Activated CD8-positive, alpha-beta memory T cell treated with anti-CD3 and anti-CD28 coated beads, Interleukin-2, amount 50 U/mL, for 4 hours (primary cell): ENCODE measurements at places on chromosomes 13 and 19.

GRCh38 chr19:40228346-40228745 is 1.9 kb upstream of the CCNP start:
- no peak for DNase-seq

GRCh38 chr13:19952850-19953249 is 5.7 kb upstream of the ZMYM2 start:
- DNase-seq = no peak

- no peak for DNase-seq
These were observed 14.7 kb downstream of the LRCH1 start for GRCh38 chr13:46567671-46568070.

DNA sequence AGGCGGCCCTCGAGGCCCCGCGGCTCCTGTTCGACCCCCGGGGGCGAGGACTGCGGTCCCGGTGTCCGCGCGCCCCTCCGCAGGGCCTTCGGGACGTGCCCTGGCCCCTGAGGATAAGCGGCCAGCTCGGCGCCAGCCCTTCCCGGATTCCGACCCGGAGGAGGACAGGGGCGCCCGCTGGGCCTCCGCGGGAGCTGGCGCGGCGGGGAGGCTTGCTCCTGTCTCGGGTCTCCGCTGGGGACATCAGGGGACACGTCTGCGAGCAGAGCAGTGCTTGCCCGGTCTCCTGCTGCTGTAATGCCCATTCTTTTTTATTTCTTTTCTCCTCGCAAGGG is 829 bp downstream of the B3GLCT start:
- peak; percentile 44 for DNase-seq

DNA sequence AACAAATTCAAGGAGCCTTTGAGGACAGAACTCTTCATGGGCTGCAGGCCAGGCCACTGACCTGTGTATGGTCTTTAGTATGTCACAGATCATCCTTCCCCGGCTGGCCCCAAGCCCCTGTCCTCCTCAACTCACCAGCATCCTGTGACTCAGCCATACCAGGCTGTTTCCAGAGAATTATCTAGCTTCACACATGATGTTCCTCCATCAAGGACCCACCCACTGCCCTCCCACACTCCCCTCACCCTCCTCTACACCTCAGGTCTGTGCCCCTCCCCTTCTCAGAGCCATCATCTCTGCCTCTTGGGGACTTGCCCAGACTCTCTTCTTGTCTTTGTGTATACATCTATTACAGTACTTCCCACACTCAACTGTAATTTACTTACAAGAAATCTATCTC is 14.7 kb downstream of the DCT start:
- DNase-seq = no peak

GRCh38 chr13:79660361-79660760 is 179.4 kb downstream of the NDFIP2 start:
- DNase-seq = no peak

GRCh38 chr13:83709426-83710132 is 172.7 kb downstream of the SLITRK1 start:
- DNase-seq = no peak

- no peak for DNase-seq
These were observed 21.0 kb downstream of the SERPINE3 start for GRCh38 chr13:51360489-51360888.

GRCh38 chr13:109205315-109205714 is 575.9 kb downstream of the MYO16 start:
- no peak for DNase-seq

DNA sequence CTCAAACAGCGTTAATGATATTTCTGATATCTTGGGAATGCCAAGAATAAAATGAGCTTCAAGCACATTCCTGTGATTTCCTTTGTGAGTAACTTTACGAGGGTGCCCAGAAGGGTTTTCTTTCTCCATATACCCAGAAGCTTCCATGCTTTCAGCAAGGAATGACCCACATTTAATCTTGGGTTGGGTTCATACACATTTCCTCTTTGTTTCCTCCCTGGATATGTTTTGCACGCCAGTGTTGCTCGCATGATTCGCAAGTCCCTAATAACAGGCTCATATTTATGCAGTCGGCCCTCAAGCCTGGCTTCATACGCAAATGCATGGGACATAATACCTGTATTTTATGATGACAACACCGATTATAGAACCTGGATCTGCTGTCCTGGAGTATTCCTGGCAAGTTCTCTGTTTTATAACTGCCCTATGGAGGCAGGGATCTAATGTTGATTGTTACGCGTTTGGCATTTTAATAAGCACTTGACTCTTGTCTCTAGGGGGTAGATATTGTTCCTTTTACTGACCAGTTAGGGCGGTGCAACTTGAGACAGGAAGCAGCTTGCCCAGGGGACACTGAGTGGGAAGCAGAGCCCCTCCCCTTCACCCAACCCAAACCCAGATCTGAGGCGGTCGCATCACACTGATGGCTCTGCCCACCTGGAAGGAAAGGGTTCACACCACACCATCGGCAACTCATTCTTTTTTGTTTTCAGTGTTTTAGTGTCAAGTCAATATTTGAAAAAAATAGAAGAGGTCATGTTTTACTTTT is 220.4 kb upstream of the SOX1 start:
- DNase-seq = no peak

DNA sequence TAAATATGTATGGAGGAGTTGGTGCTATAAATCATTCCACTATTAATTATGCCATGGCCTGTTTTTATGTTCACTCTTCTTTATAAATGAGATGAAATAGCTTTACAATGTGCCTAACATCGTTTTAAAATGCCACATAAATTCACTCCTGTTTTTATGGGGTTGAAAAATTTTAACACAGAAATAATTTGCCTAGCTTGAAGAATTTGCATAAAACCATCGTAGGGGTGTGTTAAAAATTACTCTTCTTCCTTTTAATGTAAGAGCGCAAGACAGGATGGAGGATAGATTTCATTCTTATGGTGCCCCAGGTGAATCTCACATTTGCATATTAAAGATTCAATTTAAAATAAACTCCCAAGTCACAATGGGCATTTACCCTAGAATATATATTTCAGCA is 447.8 kb downstream of the OXGR1 start:
- no peak for DNase-seq

DNA sequence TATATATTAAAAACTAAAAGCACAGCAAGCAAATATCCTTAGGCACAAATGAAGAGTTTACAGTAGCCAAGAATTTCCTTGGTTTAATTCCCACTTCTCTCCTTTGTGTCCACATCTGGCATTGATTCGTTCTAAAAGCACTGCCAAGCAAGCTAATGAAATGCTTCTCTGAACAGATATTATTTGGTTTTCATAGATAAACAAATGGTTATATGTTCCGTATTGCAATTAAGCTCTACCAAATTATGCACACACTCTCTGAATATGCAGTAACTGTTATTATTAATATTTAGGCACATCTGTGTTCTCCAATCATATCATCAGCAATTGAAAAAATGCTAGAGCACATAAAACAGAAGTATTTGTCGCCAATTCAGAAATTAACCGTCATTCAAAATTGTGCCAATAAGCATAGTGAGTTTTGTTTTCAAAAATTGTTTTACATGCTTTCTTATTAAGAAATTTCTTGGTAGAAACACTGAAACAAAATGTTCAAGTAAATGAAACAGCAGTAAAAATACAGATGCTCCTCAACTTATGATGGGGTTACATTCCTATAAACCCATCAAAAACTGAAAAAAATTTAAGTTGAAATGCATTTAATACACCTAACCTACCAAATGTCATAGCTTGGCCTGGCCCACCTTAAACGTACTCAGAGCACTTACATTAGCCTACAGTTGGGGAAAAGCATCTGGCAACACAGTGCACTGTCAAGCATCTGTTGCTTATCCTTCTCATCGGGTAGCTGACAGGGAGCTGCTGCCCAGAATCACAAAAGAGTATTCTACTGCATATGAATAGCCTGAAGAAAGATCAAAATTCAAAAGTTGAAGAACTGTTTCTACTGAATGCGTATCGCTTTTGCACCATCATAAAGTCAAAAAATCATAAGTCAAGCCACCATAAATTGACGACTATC is 2134.7 kb downstream of the PCDH9 start:
- DNase-seq = no peak

- DNase-seq = no peak
These were observed 232.5 kb downstream of the ZNF536 start for GRCh38 chr19:30604657-30605056.

DNA sequence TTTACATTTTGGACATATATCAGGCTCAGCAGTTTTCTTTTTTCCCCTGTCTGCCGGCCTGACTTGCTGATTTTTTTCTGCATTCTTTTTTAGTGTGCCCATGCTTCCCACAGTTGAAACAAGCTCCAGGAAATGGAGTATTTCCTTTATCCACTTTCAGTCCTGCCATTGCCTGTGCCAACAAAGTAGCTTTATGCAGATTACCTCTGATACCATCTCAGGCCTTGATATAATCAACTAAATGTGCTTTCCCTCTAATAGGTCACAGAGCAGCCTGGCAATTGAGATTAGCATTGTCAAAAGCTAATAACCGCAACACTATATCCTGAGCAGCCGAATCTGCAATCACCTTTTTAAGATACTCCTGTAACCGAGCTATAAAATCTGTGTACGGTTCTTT is 9.2 kb downstream of the MRPS12 start:
- no peak for DNase-seq

GRCh38 chr13:89432997-89433396 is 1761.8 kb downstream of the SLITRK5 start:
- DNase-seq = no peak

DNA sequence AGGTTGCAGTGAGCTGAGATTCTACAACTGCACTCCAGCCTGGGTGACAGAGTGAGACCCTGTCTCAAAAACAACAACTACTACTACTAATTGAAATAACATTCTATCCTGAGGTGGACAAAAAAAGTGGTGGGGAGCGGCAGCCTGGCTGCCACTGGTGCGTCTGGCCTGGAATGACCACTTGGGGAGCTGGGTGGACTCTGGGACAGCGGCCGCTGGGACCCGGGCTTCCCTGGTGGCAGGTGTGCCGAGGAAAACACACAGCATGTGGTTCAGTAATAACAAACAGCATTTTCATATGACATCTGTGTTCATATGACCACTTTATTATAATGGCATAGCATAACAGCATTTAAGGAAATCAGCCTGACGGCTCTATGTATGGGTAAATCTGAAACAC is 33.9 kb downstream of the TFDP1 start:
- no peak for DNase-seq

- no peak for DNase-seq
These were observed 54.6 kb downstream of the HSPH1 start for GRCh38 chr13:31107109-31107508.
